ENCODE measurements at places on chromosomes 7 and 10.

DNA sequence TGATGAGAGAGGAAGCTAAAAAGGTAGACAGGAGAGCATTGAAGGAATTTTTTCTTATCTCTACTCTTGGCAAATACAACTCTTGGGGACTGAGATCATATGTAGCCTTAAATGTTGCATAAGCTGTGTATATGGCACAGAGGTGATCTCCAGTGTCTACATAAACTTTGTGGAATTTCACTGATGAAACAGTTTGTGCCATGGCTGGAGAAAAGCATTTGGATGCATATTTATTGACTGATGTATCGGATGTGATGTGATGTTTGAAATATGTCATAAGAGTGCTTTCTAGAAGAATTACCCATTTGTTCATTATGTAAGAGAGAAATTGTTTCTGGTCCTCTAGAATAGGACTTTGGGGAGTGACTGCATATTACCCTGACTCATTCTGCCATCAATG is 244.9 kb upstream of the LRRTM3 start:
- DNase-seq = no peak

- DNase-seq = no peak
Observed at GRCh38 chr7:30446266-30446665, 32.3 kb downstream of the NOD1 start.

DNA sequence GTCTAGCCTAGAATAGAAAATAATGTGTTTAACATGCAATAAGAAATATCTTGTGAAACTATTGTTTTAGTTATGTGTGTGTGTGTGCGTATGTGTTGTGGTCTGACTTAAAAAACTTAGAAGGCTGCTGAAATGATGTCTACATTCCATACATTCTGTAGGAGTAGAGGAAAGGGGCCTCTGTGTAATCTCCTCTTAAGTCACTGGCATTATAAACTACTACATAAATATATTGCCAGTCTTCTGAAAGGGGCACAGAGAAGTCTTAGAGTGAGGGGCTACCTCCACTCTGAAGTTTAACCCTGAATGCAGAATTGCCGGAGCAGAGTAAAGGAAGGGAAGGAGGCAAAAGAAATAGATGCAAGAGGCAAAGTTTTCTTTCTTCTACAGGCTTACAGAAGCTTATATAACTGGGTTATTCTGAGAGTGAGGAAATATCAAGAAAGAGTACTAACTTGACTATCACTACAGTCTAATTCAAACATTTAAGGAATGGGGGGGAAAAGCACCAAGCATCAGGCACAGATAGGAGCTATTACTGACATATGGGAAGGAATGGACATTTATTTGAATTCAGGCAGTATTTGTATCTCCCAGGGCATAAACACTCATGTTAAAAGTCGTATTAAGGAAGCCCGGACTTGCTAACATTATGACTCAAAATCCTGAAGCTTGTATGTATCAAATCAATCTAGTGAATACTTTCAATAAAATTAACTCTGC is 75.7 kb downstream of the DNAJC1 start:
- no peak for DNase-seq

DNA sequence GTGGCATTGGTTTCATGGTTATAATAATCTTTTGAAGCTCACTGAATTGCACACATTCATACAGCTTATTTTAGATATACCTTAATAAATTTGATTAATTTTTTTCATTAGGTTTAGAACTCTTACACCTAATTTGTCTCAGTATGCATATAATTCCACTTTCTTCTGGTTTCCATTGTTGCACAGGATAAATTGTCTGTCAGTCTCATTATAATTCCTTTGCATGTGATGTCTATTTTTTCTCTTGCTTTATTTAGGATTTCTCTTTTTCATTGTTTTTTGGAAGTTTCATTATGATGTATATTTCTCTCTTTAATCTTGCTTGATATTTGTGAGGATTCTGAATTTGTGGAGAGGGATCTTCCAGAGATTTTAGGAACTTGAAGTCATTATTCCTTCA is 84.7 kb downstream of the ARL5B start:
- no peak for DNase-seq

- DNase-seq = no peak
Observed at GRCh38 chr10:82361256-82361655, 486.3 kb downstream of the NRG3 start.

DNA sequence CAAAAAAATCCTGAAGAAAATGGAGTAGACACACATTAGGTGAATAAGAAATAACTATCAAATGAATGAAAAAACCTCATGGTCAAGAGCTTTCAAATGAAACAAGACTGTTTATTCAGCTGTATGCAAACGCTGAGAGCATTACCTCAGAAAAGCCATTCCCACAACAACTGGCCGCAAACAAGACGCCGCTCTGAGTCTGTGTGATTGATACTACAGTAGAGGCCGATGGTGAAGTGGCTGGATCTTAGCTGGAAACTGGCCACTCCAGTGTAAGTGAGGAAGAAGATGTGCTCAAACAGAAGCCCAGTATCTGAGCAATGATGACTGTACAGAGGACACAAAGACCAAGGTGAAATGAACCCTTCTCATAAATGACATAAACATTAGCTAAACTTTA is 252.4 kb upstream of the GHITM start:
- DNase-seq = no peak

GRCh38 chr10:2529945-2530344 is 537.4 kb upstream of the PFKP start:
- no peak for DNase-seq

- no peak for DNase-seq
Observed at GRCh38 chr10:4354382-4354812, 471.6 kb upstream of the AKR1E2 start.

GRCh38 chr7:19670806-19671205 is 38.0 kb downstream of the POLR1F start:
- DNase-seq = no peak

DNA sequence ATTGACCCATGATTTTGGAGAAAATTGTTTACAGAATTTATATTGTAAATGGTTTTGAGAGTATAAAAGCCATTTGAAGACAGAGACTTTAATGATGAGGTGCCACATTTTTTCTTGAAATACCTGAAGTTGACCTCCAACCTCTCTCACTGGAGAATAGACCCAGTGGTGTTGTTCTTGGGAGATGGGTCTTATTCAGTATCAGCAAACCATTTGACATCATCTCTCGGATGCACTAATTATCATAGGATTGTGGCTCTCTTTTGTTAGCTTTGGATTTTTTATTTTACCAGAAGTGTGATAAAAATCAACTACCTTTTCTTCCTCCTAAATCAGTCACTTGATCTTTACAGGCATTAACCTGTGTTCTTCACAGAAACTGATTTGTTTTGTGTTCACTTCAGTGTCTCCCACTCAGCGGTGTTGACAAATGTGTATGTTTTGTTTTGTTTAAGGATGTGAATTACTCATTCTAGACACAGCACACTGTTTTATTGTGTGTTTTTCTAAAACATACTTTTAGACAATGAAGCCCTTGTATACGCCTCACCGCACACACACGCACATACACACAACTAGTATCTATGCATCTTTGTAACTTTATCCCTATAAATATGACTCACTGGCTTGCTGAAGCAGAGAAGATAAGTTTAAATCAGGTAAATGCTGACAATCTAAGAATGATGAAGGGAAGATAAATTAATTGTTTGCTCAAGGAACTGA is 455.6 kb downstream of the INHBA start:
- DNase-seq = no peak

GRCh38 chr10:27506280-27506679 is 2.2 kb downstream of the RAB18 start:
- DNase-seq = no peak

GRCh38 chr7:44505595-44505994 is 15.1 kb upstream of the NUDCD3 start:
- no peak for DNase-seq
